ENCODE measurements at places on chromosomes 11 and 22.

DNA sequence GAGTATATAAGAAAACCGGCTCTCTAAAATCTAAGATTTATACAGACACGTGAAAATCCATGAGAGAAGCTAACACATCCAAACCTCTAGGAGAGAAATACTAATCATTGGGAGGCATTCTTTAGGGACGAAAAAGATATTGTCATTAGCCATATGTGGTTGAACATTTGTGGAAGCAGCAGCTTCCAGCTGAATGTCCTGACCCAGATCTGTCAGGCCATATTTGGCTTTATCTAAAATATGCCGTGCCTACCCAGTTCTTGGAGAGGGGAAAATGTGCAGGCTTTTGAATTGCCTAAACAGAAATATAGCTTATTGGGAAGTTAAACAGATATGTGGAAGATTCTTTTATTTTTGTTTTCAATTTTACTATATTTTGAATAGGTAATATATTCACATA lies 6.4 kb downstream of the CCDC89 start:
- no peak for DNase-seq

DNA sequence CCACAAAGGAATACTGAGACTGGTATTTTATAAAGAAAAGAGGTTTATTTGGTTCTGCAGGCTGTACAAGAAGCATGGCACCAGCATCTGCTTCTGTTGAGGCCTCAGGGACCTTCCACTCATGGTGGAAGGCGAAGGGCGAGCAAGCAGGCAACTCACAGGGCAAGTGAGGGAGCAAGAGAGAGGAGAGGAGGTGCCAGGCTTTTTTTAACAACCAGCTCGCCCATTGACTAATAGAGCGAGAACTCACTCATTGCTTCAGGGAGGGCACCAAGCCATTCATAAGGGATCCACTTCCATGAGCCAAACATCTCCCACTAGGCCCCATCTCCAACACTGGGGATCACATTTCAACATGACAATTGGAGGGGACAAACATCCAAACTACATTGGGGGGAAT lies 1.2 kb downstream of the PTS start:
- no peak for DNase-seq

DNA sequence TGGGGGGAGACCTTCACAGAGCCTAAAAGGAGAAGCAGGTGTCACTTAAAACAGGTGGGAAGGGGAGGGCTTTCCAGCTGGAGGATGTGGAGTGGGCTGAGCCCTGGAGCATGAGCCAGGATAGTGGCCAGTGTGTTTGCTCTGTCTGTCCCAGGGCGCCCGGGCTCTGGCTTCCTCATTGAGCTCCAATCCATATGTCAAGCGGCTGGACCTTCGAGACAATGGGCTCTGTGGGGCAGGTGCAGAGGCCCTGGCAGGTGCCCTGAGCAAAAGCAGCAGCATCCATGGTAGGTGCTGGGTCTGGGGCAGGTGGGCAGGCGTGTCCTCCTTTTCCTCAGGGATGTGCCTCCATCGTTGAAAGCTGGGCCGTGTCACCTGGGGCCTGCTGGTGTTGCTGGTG lies 2.0 kb downstream of the LRRC74B start:
- no peak for DNase-seq

DNA sequence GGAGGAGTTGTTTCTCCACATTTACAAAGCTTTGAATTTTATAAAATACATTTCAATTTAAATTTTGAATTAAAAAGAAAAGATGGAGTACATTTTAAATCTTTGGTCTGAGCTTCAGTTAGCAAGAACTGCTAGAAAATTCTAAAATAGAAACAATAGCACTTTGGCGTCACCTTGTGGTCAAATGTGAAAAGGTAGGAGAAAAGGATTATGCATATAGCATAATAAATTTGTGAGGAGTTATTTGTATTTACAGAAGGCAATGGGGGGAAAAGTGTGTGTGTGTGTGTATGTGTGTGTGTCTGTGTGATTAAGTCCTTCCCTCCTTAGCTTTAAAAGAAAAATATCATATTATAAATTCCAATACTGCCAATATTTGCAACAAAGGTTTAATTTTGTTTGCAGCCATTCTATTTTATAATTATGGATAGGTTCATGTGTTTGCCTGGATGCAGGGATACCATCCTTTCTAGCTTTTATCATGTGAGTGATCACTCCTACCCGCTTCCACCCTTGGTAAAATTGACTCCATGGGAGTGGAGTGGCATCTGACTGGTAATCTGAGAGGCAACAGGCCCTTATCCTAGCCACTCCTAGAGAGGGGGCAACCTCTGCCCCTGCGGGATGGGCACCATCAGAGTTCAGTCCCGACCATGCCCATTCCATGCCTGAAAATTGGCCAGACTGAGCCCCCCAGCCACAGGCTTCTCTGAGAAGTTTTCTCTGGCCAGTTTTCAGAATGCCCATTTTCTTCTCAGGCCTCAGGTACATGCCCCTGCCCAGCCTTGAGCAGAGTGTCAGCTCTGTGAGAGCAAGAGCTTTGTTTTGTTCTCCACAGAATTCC lies 13.6 kb upstream of the LGR4 start:
- peak; percentile 51 for DNase-seq

GRCh38 chr22:46428171-46428570 lies 92.7 kb downstream of the TRMU start:
- DNase-seq: no peak

GRCh38 chr11:1819074-1819473 lies 15.7 kb upstream of the SYT8 start:
- no peak for DNase-seq

- DNase-seq: no peak
These were observed 36.7 kb downstream of the NCAM1 start for GRCh38 chr11:112997857-112998466.

- peak; percentile 3 for DNase-seq
These were observed 46.2 kb downstream of the IGF2 start for GRCh38 chr11:2092956-2093412.

DNA sequence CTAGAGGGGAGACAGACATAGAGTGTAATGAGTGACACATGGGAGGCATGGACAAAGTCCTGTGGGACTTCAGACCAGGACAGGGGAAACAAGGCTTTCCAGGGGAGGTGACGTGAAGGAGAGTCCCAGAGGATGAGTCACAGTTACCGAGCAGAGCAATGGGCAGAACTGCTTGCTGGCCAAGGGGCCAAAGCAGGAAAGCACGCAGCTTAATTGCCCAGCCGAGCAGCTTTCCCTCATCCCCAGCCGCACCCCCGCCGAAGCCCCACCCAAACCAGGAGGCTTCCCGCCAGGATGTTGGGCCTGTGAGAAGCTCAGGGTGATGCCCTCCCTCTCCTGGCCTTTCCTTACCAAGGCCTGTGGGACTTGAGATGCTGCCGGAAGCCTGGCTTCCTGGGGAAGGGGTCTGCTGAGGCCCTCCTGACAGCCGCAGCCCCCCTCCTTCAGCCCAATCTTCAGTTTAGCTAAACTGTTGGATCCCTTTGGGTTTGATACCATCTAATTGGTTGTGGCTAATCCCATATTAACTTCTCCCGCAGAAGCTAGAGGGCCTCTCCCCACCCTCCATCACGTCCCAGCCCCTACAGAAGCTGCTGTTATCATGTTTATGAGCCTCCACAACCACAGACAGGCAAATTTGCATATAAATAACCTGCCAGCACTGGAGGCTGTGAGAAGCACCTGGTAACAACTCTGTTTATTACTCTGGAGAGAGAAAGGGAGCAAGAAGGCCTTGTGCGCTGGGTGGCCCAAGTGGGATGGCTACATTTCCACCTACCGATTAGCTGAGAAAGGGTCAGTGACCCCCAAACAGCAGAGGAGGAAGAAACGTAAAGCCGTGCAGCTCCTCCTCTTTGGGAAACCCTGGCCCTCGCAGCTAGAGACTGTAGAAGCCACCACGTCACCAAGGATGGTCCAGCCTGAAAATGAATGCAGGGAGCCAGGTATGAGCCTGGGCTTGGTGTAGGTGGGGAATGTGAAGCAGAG lies 80.0 kb downstream of the TRIM29 start:
- DNase-seq: no peak

- DNase-seq: peak; percentile 98
These were observed at the start of gene CHKB for GRCh38 chr22:50582493-50583293. TSS of gene CHKB (minus strand) at chr22:50582849. CDS start at chr22:50582781, 68 bp downstream.

- DNase-seq: no peak
These were observed 799 bp upstream of the CDC42BPG start for GRCh38 chr11:64845129-64845775.

DNA sequence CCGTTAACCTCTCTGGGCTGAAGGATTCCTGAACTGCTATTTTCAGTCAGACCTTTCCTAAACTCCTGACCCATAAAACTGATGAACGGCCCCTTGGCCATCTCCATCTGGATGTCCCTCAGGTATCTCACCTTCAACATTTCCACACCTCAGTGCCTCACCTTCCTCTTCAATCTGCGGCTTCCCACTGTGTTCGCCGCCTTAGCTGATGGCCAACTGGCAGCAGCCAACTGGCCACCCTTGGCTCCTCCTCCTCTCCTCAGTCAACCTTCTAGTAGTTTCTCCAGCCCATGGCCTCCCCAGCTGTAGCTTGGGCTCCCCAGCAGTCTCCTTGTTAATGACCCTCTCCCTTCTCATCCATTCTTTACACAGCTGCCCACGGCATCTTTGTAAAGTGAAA lies 55.0 kb upstream of the PHOX2A start:
- DNase-seq: no peak

- DNase-seq: no peak
These were observed 8.3 kb downstream of the TRIM29 start for GRCh38 chr11:120129570-120129969.

DNA sequence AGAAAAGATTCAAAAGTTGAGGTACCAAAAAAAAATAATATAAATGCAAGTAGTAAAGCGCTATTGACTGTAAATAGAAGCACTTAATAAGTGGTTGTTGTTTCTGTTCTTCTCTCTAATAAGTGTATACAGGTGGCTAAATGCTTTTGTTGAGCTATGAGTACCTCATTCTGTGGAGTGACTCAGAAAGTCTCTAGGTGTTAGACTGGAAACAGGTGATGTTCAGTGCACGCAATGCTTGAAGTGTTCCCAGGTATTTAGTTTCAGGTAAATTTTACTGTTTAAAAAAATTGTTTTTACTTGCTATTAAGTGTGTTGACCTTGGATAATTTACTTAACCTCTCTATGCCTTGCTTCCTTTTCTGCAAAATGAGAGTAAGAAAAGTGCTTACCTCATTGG lies 24.2 kb downstream of the POU2AF3 start:
- DNase-seq: no peak

DNA sequence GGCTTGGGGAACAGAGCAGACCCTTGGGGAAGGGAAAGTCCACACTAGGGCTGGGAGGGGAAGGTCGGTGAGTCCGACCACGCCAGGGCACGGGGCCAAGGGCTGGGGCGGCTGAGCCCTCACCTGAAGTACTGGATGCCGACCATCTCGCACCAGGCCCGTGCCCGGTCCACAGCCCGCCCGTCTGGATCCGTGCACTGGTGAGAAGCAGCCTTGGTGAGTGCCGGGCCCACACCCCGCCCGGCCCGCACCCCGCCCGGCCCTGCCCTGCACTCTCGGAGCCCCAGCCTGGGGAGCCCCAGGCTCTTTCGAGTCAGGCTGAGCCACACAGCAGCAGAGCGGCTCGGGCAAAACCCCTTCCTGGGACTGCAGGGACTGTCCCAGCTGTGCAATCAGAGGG lies 1.9 kb upstream of the BAIAP2L2 start:
- no peak for DNase-seq

DNA sequence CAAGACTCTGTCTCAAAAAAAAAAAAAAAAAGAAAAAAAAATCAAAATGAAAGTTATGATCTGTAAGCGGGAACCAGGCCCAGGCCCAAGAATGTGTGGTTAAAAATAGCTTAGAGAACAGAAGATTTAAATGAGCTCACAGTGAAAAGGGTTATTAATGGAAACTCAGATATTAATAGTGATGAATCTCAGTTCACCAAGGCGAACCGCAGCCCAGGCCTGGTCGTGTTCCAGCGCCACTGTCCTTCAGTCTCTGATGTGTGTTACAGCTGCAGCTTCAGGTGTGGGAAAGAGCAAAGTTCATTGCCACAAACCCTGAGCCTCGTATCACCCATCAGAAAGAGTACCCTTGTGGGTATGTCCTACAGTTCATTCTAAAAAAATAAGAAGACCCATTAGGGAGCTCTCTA lies 107.1 kb downstream of the GAB2 start:
- no peak for DNase-seq

GRCh38 chr22:46812034-46812605 lies 49.7 kb downstream of the TBC1D22A start:
- DNase-seq: no peak

DNA sequence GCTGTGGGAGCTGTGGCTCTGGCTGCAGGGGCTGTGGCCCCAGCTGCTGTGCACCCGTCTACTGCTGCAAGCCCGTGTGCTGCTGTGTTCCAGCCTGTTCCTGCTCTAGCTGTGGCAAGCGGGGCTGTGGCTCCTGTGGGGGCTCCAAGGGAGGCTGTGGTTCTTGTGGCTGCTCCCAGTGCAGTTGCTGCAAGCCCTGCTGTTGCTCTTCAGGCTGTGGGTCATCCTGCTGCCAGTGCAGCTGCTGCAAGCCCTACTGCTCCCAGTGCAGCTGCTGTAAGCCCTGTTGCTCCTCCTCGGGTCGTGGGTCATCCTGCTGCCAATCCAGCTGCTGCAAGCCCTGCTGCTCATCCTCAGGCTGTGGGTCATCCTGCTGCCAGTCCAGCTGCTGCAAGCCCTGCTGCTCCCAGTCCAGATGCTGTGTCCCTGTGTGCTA lies 514 bp downstream of the KRTAP5-9 start:
- DNase-seq: no peak

- no peak for DNase-seq
These were observed 27.3 kb downstream of the SCGB1A1 start for GRCh38 chr11:62446091-62446490.
